Activated naive CD8-positive, alpha-beta T cell treated with anti-CD3 and anti-CD28 coated beads, Interleukin-2, amount 10 ng/mL, durations not matched to agents 7 days and 5 days (primary cell): ENCODE measurements at places on chromosomes 2 and 18.

GRCh38 chr18:37783771-37784170, 218.2 kb upstream of the CELF4 start:
- no peak for DNase-seq

DNA sequence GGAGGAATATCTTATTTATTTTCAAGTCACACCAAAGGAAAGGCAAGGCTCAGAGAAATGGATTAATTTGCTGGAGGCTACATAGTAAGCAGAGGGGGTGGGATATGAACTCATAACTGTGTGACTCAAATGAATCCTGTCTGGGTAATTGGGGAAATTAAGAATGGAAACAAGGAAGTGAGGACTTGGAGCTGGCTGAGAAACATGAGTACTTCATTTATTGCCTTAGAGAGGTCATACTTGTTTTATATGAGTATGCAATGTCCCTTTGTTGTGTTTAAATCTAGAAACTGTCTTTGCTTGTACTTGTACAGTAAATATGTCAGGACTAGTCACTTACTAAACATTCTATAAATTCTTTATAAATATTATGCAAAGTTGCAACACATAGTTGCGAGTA, 2166.7 kb upstream of the PIK3C3 start:
- no peak for DNase-seq

DNA sequence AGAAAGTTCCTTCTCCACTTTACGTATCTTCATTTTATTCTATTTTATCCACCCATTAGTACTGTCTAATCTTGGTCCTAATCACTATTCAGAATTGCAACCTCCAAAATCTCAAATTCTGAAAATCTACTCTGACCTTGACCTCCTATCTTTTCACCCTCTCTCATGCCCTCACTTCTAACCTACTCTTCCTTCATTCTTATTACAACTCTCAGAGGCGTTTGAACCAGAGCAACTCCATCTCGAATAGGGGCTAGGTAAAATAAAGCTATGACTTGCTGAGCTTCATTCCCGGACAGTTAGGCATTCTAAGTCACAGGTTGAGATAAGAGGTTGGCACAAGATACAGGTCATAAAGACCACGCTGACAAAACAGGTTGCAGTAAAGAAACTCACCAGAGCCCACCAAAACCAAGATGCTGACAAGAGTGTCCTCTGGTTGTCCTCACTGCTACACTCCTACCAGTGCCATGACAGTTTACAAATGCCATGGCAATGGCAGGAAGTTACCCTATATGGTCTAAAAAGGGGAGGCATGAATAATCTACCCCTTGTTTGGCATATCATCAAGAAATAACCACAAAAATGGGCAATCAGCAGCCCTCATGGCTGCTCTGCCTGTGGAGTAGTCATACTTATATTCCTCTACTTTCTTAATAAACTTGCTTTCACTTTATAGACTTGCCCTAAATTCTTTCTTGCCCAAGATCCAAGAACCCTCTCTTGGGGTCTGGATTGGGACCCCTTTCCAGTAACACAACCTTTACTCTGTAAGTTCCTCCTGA, 11.4 kb downstream of the CCDC88A start:
- DNase-seq = no peak

DNA sequence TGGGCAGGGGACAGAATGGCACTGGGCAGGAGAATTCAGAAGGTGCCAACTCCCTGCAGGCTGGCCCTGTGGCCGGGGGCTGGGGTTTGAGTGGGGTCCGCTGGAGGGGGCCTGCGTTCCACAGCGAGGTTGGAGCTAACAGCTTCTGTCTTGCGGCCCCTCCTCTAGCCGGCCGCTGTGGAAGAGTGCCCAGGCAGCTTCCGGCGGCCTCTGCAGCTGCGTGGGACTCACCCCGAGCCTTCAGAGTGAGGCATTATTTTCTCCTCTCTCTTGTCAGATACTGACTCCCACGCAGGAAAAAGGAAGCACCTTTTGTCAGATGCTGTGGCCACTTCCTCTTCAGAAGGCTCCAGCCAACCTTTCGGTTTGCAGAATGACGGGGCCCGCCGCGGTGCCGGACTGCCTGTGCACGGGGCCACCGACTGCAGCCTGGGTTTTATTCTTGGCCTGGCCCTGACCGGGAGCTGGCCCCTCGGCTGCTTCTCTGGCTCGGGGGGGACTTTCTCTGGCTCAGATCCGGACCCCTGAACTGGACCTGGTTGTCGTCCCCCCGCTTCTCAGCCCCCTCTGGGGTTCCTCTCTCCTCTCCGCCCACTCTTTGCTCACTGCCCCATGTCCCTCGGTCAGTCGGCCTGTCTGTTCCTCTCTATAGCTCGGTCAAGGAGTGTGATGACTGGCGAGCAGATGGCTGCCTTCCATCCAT, 40.1 kb downstream of the ARHGAP25 start:
- DNase-seq = peak; percentile 69

GRCh38 chr2:158131483-158131912, 29.8 kb downstream of the UPP2 start:
- no peak for DNase-seq

- no peak for DNase-seq
These were observed 83.0 kb upstream of the FZD7 start for GRCh38 chr2:201950606-201951005.

- DNase-seq = no peak
These were observed 105.0 kb downstream of the AGAP1 start for GRCh38 chr2:235598532-235599531.

- no peak for DNase-seq
These were observed 71.8 kb downstream of the TGOLN2 start for GRCh38 chr2:85255813-85256594.

- no peak for DNase-seq
These were observed 35.5 kb downstream of the ZC3H6 start for GRCh38 chr2:112310906-112311305.

GRCh38 chr2:37713258-37713700, 41.8 kb upstream of the CDC42EP3 start:
- DNase-seq = no peak
